ENCODE measurements at places on chromosomes 13 and 19.

DNA sequence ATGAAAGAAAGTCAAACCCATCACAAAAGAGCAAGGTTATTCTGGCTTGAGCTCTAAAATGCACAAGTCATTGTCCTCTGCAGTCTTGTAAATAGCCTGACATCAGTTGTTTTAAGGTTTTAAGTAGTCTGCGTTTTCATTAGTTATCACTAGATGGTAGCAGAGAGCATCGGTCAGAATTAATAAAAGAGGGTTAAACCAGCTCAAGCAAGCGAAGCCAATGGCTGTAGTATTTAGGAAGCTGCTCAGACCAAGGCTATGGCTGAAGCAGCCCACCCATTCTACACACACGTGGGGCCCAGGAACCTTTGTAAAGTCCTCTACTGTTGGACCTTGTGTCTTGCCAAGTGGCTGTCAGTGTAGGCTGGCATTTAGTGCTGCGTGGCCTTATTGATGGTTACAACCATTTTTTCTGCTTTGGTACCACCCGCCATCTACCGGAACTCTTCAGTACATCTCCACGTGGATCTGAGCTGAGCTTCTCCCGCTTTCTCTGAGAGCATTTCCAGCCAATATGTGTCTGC, 13.3 kb upstream of the ZNF57 start:
- DNase-seq = no peak

- no peak for DNase-seq
Observed at GRCh38 chr13:101238555-101238954, 177.8 kb downstream of the NALCN start.

DNA sequence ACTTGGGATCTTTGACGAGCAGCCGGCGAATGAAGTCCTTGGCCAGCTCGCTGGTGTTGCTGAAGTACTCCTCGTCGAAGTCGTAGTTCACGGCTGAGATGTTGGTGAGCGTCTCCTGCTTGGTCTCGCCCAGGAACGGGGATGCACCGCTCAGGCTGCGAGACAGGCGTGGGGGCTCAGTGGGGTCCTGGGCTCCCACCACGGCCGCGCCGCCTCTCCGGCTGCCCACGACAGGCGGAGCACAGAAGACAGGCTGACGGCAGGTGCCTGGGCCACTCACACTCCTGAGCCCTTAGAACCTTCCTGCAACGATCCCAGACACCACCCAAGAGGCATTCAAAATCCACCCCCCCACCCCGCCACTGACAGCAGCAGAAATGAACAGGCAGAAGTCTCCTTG, 9.9 kb downstream of the DAPK3 start:
- DNase-seq = no peak

DNA sequence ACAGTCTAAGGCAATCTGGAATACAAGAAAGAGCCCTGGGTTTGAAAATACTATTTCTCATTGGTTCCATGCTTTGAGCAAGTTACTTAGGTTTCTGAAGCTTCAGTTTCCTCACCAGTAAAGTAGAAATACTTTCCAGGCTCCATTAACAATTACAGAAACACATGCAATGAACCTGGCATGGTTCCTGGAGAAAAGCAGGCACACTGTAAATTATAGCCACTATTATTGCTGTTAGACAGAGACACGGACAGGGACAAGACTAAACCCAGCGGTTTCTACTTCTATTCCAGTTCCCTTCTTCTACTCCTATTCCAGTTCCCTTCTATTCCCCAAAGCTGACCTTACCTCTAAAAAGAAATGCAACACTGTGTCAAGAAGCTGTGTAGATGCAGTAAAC, 41.2 kb downstream of the MIPEP start:
- DNase-seq = no peak

- no peak for DNase-seq
Observed at GRCh38 chr19:49631014-49631588, 8.8 kb downstream of the RRAS start.

DNA sequence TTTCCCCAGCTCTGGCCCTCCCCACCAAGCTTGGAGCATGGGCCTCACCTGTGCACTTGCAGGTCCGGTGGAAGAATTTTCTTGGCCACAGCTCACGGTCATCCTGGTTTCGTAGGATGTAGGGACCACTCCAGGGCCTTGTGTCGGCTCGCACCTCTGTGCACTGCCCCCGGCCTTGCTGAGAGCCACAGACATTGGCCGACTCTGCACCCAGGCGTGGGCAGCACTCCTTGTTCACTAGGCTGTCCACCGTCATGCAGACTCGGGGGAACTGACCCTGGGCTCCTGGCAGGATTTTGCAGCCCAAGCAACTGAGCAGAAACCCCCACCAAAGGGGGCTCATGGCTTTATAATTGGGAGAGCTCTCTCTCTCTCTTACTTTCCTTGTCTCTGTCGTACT, 569 bp downstream of the DCT start:
- DNase-seq = no peak

DNA sequence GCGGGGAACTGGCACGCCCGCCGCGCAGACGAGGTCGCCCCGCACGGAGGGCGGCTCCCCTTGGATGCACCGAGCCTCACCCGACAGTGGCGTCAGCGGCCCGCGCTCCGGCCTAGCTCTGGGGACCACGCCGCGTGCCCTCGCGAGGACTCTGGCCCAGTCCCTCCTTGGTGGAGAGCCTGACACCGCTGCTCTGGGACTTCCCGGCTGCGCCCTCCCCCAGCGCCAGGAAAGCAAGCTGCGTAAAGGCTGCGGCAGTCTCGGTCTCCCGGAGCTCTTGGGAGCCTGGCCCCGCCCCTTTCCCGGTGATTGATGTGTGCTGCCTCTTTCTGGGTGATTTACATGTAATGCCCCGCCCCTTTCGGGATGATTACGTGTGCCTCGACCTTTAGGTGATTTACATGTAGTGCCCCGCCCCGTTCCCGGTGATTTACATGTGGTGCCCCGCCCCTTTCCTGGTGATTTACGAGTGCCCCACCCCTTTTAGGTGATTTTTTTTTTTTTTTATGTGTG, at the start of gene LENG9:
Gene LENG9 (minus strand): TSS at position 248 of the 513 bp plus-strand sequence. CDS start 252 bp downstream, outside the sequence.
- DNase-seq = peak; percentile 82

DNA sequence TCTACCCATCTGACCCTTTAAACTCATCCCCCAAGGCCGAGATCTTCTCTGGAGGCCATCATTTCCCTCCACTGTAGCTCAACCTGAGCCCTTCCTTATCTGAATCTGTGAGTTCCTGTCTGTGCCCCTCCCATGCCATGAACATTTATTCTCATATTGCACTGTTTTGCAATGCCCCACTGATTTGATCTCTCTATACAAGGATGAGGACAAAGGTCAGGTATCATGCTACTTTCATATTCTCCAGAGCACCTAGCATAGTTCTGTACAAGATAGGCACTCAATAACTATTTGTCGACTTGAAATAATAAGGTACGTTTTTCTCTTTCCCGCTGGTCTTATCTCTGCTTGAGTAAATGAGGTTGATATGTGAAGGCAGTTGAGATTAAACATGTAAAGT, 135.5 kb downstream of the KLF5 start:
- no peak for DNase-seq

DNA sequence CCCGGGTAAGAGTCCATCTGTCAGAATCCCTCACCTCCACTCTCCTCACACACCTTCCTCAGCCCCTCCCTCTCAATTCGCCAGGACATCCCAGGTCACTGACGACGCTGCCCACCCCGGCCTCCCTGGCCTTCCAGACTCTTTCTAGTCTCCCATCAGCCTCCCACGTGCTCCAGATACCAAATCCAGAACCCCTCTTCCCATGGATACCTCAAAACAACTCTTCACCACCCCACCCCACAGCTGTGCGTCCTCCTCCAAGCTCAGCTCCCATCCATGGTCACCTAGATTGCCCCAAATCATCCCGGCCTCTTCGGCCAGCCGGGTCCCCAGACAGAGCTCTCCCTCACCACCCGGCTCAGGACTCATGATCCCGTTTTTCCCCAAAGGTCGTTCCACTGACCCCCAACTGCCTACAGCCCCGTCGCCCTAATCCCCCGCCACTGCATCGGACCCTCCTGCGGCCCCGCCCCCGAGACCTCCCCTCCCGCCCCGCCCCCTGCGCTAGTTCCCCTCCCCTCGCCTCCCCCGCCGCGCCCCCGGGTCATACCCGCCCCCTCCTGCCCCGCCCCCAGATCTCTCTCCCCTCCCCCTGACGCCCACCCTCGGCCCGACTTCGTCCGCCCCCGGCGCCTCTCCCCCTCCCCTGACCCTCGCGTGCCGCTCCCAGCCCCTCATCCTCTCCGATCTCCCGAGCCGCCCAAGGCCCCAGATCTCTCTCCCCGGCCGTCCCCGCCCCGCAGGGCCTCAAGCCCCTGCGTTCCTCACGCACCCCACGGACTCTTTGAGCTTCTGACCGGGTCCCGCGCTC, 546 bp downstream of the UBXN6 start:
- no peak for DNase-seq

- peak; percentile 37 for DNase-seq
Observed at GRCh38 chr19:39941615-39942365, 7.4 kb upstream of the FCGBP start.

DNA sequence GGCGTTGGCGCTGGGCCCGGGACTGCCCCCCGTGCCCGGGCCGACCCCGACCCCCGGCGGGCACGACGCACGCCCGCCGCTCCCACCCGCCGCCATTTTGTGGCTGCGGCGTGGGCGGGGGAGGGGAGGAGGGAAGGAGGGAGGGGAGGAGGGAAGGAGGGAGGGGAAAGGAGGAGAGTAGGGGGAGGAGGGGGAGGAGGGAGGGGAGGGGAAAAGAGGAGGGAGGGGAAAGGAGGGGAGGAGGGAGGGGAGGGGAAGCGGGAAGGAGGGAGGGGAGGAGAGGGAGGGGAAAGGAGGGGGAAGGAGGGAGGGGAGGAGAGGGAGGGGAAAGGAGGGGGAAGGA, at the start of gene BTBD2:
Gene BTBD2 (minus strand): TSS at position 107 of the 343 bp plus-strand sequence. CDS start 11 bp downstream, at position 96.
- no peak for DNase-seq

- no peak for DNase-seq
Observed at GRCh38 chr13:44385847-44386246, 12.2 kb downstream of the SERP2 start.

DNA sequence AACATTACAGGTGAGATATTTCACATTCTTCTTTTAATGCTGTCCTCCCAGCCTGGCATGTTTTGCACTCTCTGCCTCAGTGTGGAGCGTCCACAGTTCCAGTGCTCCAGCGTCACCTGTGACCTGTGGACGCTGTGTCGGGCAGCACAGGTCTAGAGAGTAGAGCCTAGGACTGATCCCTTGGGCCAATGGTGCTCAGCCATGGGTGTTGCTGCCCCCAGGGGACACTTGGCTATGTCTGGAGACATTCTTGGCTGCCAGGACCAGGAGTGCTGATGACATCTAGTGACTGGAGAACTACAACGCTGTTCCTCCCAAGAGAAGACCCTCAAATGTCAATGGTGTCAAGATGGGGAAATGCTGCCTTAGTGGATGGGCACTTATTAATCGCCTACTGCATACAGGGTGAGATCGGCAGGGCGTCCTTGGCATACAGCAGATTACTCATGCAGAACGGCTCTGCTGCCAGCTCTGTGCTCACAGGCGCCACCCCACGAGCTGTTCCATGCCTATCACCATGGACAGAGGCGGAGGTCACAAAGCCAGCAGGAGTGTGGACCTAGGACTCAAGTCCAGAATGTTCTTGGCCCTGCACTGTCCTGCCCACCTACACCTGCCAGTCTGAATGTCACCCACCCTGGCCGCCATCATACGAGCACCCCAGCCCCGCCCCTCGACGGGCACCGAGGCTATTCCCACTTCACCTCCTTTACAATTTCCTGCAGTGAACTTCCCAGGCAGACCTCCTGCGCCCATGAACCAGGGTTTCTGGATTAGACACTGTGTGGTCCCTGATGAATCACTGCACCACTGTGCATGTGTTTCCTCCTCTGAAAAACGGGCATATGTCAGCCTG, 13.9 kb upstream of the MADCAM1 start:
- DNase-seq = no peak

DNA sequence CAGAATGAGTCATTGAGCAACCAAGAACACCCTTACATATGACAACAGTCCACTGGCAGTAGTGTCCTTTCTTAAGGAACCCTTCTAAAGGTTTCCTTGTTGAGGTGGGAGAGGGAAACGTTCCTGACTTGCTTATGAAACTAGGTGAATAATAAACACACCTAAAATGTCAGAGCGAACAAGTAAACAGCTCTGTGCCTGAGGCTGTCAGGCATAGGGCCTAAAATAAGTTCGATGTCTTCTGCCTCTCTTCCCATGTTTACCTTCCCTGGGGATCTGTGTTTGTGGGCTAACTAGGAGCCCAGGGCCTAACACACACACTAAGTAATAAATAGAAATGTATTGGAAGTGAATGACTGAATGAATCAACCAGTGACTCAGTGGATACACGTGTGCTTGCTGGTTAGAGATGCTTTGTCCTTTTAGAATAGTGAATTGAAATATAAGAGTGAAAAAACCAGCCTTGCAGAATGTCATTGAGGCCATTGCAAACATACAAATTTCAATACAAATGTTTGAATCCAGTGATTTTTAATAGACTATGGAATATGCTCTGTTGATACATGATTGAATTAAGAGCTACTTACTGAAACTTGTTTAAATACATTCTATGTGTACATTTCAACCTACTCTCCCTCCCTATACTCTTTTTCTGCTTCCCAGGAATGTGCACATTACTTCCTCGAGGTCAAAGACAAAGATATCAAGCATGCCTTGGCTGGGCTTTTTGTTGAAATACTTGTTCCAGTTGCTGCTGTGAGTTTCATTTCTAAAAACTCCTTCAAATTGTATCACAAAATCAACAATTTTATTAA, 102.9 kb downstream of the FRY start:
- DNase-seq = no peak

- DNase-seq = peak; percentile 92
Observed at GRCh38 chr19:52139252-52140031, at the start of gene ZNF616. Gene ZNF616, minus strand, starts transcription at chr19:52139938. Its CDS starts 9,426 bp downstream, at chr19:52130512.

DNA sequence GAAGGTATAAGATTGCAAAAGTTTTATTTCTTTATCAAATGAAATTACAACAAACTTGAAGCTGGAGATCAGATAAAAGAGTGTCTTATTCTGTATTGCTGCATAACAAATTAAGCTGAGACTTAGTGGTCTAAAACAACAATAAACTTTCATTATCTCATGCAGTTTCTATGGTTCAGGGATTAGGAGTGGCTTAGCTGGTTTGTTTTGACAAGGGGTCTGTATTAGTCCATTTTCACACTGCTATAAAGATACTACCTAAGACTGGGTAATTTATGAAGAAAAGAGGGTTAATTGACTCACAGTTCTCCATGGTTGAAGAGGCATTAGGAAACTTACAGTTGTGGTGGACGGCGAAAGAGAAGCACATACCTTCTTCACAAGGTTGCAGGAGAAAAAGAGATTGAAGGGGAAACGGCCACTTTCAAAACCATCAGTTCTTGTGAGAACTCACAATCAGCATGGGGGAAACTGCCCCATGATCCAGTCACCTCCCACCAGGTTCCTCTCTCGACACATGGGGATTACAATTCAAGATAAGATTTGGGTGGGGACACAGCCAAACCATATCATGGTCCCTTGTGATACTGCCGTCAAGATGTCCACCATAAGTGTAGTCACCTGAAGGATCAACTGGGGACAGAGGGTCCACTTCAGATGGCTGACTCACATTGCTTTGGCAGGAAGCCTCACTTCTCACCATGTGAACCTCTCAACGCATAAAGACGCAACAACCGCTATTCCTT, 97.8 kb downstream of the RNF17 start:
- DNase-seq = no peak
